Progenitor cell of endocrine pancreas (in vitro differentiated cells): ENCODE measurements at places on chromosomes 7 and 10.
A peak's percentile ranks its signal among the peaks of the same experiment; 100 is the strongest.

DNA sequence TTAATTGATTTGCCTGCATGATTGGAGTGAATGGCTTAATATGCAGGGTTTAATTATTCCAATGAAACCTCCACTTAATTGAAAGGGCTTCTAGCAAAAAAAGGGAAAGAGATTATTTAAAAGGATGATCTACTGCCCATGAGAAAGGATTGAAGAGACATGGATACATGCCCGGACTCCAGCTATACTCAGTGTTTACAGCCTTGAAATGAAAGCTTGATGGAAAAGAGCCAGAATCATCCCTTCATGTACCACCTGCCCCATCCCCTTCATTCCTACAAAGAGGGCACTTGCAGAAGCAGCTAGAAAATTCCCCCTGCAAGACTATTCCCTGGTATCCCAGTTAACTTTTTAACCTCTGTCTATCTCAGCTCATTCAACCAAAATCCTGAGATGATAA is 78.4 kb downstream of the CARD11 start:
- DNase-seq = no peak

DNA sequence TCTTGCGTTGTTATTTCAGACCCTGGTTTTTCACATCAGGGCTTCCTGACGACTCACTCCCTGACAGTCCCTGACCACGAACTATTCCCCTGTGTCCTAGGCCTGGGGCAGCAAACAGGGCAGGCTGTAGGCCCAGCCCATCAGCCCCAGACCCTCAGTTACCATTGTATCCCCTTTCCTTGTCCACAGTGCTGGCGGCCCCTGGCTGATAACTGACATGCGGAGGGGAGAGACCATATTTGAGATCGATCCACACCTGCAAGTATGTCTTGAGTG is 50.5 kb upstream of the TRIM8 start:
- DNase-seq = no peak

- DNase-seq = no peak
These were observed 2.5 kb downstream of the ADAP1 start for GRCh38 chr7:951881-952547.

DNA sequence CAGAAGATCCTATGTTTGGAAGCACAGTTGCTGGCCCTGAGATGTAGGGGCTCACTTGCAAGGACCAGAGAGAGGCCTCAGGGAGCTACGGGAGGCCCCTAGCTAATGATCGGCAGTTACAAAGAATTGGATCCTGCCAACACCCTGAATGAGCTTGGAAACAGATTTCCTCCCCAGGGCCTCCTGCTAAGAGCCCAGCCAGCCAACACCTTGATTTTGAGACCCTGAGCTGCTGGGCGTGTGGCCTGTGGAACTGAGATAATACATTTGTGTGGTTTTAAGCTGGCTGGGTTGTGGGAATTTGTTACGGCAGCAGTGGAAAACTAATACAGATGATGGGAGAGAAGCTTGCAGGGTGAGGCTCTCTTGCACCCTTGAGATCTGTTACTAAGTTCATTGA is 3.9 kb downstream of the DOCK1 start:
- no peak for DNase-seq

GRCh38 chr7:47379629-47380324 is 202.1 kb downstream of the TNS3 start:
- peak; percentile 24 for DNase-seq

GRCh38 chr7:33905389-33906032 is at the start of gene BMPER:
BMPER (plus strand) TSS chr7:33905539; CDS start chr7:33905614, 75 bp downstream.
- peak; percentile 48 for DNase-seq

GRCh38 chr10:80273523-80274170 is 15.8 kb downstream of the MAT1A start:
- DNase-seq = no peak

GRCh38 chr7:142553216-142553615 is 196.1 kb upstream of the PRSS1 start:
- DNase-seq = no peak

- no peak for DNase-seq
These were observed 900.3 kb downstream of the CCSER2 start for GRCh38 chr10:85228726-85229125.

- peak; percentile 47 for DNase-seq
These were observed at the start of gene WIPF3 for GRCh38 chr7:29806208-29806994. WIPF3 (plus strand) TSS chr7:29806508; CDS start chr7:29834725, 28,217 bp downstream.

- DNase-seq = no peak
These were observed 17.3 kb downstream of the WDFY4 start for GRCh38 chr10:48701941-48702340.

DNA sequence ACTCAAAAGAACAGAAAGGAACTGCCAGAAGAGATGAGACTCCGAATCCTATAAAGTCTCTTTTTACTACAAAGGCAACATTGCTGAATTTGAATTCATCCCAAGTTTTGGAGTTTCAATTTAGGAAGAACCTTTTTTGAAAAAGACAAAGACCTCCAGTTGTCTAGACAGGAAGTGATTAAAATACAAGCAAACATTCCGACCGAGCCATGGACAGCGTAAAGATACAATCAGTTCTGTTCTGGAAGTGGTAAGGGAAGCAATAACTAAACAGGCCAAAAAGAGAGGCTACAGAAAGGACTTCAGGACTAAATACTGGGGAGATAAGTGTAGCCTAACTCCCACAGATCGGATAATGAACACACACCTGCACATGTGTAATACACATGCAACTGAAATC is 101.0 kb downstream of the SMURF1 start:
- DNase-seq = no peak

- DNase-seq = peak; percentile 29
These were observed 81.8 kb downstream of the PAX2 start for GRCh38 chr10:100826983-100827818.

GRCh38 chr7:631291-631711 is 95.2 kb upstream of the DNAAF5 start:
- no peak for DNase-seq

- peak; percentile 4 for DNase-seq
These were observed 108.6 kb upstream of the GPR26 start for GRCh38 chr10:123557366-123558108.

GRCh38 chr10:113264333-113265131 is 288.3 kb upstream of the HABP2 start:
- peak; percentile 20 for DNase-seq

- no peak for DNase-seq
These were observed 70.4 kb downstream of the PYROXD2 start for GRCh38 chr10:98344589-98345038.

DNA sequence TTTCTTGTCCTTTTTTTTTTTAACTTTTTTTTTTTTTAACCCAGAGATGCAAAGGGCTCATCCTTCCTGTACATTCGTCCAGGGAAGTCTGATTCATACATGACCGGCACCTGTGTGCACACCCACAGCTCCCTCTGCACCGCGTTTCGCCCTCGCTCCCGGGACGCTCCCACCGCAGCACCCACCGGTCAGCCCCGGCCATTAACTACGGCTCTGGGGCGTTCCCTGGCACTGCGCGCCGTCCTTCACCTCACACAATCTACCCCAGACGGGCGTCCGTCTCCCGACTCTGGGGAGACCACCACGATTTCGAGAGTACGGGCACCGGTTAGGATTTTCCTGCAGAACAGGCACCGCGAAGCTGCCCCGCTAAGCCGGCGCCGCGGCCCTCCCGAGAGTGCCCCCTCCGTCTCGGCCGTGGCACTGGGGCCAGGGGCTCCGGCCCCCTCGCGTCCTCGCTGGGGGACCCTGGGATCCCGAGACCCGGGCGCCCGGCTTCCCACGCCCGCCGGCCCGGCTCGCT is 452 bp downstream of the ATE1 start:
- no peak for DNase-seq

DNA sequence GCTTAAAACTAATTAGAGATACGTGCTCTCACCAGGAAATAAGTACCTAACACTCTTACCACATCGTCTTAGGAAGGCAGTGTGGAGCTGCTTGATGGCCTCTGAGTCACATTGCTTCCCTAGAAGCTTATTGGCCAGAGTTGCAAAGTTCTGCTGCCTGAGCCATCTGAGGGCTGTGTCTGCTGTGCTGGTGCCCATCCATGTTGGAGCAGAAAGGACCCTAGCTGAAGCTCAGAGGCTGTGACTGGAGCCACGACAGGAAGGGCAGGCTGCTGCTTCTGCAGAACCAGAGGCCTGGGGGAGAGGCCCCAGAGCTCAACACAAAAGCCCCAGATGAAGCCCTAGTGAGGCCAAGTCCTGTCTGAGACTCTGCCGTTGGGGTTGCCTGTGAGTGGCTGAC is 64.8 kb upstream of the IGFBP3 start:
- no peak for DNase-seq

DNA sequence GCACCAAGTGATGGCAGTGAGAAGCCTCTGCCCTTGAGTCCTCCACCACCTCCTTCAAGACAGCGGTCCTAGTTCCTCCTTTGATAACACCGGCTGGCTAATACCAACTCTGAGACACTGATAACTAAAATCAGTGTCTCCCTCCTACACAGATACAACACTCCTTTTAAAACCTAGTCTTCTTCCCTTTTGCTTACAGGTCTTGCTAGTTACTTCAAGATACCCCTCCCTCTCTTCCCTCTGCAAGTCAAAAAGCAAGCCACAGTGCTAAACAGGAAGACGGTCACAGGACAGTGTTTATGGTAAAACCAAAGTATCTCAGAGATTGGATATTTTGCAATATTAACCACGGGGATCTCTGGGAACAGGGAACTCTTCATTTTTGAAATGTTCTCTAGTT is 4.6 kb downstream of the AKR1B1 start:
- no peak for DNase-seq

DNA sequence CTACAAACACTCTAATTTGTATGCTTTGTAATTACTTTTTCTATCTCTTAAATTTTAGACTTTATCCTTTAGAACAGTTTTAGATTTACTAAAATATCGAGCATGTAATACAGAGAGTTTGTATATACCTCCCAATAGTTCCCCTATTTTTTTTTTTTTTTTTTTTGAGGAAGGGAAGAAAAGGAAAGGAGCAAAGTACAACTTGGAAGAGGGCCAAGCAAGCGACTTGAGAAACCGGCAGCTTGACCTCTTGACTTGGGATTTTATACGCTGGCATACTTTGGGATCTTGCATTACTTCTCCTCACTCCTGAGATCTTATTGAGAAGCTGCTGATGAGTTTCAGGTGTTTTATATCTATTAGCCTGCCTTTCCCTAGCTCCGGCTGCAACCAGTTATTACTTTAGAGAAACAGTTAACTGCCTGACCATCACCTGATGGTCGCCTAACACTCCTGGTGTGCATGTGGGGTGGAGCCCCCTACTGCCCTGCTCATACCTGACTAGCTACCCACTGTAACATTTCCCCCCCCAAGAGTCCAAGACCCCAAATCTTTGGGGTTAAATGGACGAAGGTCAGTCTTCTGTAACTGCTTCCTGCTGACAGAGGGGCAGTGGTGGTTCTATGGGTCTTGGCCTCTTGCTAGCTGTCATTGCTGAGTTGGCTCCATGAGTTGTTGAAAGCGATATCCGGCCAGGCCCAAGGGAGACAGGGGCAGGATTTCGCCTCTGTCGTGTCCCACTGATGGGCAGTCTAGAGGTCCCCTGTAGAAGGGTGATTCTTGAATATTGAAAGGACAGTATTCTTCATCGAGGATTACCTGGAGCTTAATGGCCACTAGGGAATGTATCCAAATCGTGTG is 28.5 kb downstream of the MKLN1 start:
- no peak for DNase-seq

DNA sequence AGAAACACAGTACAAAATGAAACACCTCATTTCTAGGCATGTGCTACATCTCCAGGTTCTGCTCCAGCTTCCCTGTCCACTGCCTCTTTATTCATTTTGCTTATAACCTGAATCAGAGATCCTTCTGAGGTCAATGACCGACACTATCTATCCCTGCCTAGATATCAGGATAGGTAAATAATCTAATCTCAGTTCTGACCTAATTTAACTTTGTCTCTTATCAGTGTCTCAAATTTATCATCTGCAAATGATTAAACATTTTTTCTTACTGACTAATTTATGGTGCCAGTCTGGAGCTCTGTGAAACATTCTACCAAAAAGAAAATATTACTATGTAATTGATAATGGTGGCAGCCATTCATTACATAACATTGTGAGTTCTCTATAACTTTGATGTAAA is 61.1 kb downstream of the SGCE start:
- DNase-seq = no peak

DNA sequence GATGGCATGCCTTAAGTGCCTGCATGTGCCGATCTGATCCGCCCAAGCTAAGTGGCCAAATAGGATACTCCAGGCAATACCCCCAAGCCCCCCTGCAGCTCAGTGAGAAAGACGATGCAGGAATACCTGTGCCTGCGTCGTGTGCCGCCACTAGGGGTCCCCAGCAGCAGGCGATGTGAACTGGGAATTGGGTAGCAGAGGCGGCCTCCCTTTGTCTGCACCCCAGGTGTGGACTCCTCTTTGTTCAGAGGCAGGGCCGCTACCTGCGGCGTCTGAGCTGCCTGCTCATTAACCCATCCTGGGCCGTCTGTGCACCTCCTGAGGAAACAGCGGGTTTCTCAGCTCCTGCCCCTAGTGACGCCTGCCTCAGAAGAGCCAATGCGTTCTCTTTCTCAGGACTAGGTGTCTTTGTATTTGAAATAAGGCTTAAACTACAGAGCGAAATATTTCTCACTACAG is 4.8 kb upstream of the CHN2 start:
- peak; percentile 83 for DNase-seq

GRCh38 chr10:46077141-46077554 is 31.1 kb upstream of the MSMB start:
- no peak for DNase-seq

DNA sequence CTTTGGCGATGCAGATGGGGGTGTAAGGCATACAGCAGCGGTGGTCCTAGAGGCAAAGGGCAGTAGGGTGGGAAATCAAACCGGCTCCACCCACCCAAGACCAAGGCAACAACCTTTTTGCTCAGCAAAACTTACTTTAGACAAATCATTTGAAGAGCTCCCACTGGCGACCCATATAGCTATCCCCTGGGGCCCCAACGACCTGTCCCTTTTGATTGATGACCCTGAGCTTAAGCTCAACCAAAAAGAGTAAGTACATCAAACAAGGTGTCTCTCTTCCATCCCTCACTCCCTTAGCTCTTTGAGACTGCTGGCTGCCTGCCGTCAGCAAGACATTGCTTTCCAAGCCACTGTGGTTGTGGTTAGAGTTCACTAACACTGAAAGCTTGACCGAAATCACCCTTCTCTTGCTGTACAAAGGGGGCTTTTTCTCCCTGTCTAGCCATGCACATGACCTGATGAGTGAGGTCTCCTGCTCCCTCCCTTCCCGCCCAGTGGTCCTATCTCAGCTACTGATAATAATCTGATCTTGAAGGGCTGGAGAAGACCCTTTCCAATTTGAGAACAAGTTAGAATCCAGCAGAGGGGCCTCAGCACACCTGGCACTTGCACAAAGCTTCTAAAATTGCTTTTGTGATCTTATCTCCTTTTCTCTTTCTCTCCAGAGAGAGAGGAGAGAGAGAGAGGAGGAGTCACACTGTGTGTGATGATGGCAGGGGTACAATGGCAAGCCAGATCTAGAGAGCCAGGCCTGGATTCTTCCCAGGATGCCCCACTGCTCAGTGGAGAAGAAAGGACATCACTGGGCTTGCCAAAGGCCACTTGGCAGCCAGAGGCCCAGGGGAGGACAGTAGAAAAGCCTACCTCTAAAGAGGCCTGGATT is 42.2 kb downstream of the XPNPEP1 start:
- DNase-seq = no peak

DNA sequence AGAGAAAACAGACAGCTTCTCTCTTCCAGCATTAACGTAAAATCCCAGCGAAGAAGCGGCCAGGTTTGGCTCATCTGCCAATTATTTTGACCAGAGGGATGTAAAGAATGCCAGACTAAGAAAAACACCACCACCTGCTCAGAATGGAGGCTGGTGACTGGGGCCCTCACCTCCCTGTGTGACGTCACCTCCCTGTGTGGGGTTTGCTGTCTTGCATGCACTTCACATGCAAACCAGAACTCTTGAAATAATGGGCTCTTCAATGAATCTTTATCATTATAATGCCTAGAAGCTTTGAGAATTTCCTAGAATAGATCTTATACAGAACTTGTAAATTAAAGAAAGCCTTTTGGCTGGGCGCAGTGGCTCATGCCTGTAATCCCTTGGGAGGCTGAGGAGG is 101.8 kb upstream of the WAC start:
- DNase-seq = no peak
